ENCODE measurements at places on chromosomes 5 and 9.

- no peak for DNase-seq
Measured at GRCh38 chr5:167305591-167306213, 985.7 kb upstream of the WWC1 start.

- DNase-seq: no peak
Measured at GRCh38 chr9:83706676-83707517, 861 bp downstream of the UBQLN1 start.

DNA sequence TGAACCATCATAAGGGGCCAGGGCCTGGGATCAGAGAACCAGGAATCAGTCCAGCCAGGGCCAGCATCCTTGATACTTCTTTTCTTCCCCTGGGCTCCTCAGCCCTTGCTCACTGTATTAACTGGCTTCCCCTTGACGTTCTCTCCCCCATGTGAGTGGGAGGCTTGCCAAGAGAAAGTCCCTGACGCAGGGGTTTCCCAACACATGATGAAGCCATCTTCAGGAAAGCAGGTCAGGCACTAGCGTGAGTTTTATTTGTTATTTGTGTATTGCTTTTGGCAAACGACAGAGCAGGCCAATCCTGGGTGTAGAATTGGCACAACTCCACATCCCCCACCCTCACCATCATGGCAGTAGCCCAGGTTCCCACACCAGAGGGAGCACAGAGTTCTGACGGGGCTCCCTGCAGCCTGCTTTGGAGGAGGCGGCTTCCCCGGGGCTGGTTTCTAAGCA, 165.5 kb upstream of the NFIL3 start:
- DNase-seq: no peak

- DNase-seq: no peak
Measured at GRCh38 chr5:145946112-145946861, 9.9 kb downstream of the SH3RF2 start.

- DNase-seq: no peak
Measured at GRCh38 chr9:102569436-102569835, 425.7 kb upstream of the CYLC2 start.

GRCh38 chr9:133144904-133145851, 18.5 kb downstream of the GBGT1 start:
- DNase-seq: no peak
